CD4-positive, alpha-beta T cell treated with Interleukin-17A for 1 hour (primary cell): ENCODE measurements at places on chromosomes 4 and X.
A peak's percentile ranks its signal among the peaks of the same experiment; 100 is the strongest.

- no peak for DNase-seq
Observed at GRCh38 chr4:13461191-13461905, 22.8 kb downstream of the RAB28 start.

GRCh38 chrX:14932136-14932535 lies 58.9 kb downstream of the MOSPD2 start:
- DNase-seq = no peak

DNA sequence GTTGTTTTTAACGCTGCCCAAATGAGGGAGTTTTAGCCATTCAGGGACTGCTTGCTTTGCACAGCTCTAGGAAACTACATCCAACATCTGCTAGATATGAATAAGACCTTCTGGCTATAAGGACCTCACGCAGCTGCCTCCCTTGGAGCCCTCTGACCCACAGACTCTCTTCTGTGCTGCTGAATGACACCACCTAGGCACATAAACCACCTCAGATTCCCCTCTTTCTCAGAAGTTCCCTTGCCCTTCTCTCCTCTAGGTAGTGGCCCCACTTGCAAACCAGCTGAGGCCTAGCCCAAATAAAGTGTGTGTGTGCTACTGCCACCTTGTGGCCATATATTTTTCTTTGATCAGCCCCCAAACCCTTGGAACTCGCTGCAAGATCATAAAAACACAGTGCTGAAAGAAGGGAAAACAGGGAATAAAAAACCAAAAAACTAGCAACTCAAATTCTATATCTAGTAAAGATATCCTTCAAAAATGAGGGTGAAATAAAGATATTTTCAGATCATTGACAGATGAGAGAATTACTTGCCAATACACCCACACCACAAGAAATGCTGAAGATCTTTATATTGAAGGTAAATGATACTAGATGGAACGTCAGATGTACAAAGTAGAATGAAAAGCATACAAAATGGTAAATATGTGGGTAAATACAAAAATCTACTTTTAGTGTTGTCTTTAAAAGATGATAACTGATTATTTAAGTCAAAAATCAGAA lies 265.9 kb downstream of the ADAMTS3 start:
- peak; percentile 50 for DNase-seq

GRCh38 chrX:153844509-153845082 lies 14.3 kb upstream of the PDZD4 start:
- no peak for DNase-seq

DNA sequence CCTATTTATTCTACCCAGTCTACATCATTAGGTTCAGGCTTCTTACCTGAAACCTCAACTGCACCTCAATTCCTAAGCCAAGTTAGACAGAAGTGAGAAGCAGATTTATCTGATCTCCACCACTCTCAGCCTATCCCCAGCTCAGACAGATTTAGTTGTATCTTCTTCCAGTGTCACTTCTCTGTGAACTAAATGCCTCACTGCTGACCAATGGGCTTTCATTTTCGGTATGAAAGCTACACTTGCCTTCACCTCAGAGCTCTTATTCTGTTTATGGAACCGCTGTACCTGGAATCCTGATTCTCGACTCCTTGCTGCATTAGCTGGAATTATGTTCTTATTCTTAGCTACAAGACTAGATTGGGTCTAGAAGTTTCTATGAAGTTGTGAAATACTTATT lies 833.2 kb downstream of the CCSER1 start:
- DNase-seq = no peak
